HCT116 (cell line): ENCODE measurements at places on chromosomes 1 and 21.

DNA sequence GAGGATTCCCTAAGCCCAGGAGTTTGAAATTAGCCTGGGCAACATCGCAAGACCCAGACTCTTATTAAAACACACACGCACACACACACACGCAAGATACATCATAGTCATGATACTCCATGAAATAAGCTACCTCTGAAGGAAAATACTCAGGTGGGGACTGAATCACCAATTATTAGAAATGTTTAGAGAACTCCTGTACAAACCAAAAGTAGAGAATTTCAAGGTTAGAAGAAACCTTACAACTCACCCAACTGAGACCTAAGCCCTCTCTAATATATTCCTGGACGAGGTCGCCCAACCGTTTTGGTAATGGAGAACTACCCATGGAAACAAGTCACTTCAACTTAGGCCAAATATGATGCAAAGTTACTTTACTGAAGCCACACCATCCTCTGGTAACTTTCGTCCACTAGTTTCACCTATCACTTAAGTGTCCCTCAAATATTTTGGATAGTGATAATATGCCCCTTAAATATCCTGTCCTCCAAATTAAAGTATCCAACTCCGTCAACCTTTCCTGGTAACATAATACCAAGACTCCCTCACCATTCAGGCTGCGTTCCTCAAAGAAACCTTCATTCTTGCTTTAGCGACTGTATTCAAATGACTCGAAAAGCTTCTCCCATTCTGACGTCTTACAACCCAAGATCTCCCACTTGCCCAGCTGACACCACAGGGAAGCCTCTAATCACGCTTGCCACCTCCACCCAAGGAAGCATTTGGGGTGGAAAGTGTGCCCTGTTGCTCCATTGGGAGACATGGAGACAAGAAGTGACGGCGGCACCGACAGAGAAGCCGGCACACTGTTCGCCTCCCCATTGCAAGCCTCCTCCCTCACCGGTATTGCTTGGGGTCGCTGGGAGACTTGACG, 856 bp downstream of the NRDC start:
- DNase-seq: no peak

DNA sequence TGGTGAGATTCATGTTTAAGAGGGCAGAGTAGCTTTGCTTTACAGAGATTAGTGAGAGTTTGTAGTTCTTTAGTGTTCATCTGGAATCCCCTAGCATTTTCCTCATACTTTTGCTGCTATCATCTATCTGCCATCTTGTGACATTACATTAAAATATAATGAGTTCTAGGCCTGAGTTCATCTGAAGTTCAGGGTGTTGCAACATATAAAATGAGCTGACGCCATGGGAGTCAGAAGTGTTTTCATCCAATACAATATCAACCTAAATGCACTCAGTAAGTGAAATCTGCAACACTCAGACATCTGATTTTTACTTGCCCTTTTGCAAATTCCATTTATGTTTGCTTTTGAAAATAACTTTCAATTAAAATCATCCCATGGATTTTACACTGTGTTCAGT, 153.8 kb downstream of the NTNG1 start:
- no peak for DNase-seq

DNA sequence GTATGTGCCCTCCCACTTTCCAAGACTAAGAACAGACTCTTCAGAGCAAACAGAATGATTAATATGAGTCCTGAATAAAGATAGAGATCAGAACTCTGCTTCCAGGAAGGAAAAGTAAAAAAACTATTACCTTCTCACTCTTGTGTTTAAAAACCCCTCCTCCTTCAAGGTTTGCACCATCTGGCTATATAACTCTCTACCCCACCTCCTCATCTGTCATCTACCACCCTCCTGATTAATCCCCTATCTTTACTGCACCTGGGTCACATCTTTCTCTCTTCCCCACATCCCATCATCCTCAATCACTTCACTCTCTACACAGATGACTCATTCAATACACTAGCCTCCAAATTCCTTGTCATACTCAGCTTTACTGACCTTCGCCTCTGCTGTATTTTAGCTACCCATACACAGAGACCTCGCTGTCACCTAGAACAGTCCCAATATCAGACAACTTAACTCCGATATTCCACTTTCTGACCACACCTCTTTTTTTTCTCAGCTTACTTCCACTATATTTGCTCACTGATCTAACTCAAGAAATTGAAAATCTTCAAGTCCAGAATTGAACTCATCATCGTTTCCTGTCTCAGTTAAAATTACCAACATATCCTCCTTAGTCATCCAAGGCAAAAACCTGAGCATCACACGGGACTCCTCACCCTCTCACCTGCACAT, 3.7 kb downstream of the SCMH1 start:
- no peak for DNase-seq

DNA sequence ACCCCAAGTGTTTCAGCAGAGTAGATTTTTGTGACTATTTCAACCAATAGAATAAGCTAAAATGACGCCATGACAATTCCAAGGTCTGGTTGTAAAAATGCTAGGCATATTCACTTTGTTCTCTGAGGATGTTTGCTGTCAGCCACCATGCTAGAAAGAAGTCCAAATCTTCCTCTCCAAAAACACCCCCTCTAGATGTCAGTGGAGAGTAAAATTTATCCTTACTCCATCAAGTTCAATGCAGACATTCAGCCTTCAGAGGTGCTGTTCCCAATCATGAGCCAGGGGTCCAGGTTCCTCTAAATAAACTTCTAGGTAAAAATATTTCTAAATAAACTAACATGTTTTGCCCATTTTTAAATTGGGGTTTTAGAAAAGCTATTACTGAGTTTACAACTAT, 395.4 kb upstream of the ADAMTS5 start:
- DNase-seq: no peak

GRCh38 chr1:11529330-11529729, 50.4 kb downstream of the DISP3 start:
- DNase-seq: no peak

- DNase-seq: no peak
Observed at GRCh38 chr1:25120281-25120680, 112.0 kb downstream of the SYF2 start.

DNA sequence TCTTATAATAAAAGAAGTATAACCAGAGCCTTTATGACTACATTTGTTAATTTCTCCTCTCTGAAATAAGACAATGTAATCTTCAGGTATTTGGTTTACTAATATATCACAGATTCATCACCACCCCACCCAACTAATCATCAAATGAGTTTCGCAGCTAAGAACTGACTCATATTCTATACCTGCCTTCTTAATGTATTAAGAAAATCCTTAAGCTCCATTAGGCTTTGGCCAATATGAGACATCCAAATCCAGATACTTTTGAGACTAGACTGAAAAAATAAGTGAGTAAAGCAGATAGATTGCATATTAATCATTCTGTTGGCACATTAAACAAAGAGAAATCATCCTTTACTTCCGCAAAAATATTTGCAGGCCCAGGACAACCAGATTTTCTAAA, 18.7 kb upstream of the FMO2 start:
- DNase-seq: no peak

- DNase-seq: no peak
Observed at GRCh38 chr1:1084372-1085170, 10.5 kb upstream of the RNF223 start.

GRCh38 chr1:25811384-25812082, 8.2 kb upstream of the MTFR1L start:
- DNase-seq: no peak

DNA sequence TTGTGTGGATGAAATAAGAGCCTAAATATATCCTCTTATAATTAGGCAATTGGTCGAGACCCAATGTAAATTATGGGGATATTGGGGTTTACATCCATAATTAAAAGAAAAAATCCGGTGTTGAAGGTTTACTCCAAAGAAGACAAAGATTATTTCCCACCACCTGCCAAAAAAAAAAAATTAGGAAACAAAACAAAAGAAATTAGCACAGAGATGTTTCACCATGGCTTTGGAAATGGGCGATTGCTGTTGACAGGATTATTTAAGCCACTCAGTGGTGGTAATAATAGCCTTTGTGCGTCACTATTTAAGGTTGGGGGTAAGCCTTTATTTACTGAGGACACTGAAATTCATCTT, 585 bp upstream of the GLRX2 start:
- DNase-seq: no peak

DNA sequence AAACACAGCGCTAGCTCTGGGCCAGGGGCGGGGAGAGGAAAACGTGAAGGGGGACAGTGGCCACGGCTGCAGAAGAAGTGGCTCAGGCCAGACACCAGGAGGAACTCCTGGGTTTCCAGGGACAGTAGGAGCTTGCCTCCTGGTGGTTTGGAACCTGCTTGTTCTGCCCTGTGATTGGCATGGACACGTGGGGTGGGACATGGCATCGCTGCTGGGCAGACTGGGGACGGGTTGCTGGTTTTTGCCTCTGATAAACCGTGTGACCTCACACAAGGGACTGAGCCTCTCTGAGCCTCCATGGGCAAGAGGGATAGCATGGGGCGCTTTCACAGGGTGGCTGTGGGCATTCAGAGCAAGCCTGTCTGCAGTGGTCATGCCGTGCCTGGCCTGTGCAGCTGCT, 7.5 kb upstream of the PLCH2 start:
- no peak for DNase-seq

DNA sequence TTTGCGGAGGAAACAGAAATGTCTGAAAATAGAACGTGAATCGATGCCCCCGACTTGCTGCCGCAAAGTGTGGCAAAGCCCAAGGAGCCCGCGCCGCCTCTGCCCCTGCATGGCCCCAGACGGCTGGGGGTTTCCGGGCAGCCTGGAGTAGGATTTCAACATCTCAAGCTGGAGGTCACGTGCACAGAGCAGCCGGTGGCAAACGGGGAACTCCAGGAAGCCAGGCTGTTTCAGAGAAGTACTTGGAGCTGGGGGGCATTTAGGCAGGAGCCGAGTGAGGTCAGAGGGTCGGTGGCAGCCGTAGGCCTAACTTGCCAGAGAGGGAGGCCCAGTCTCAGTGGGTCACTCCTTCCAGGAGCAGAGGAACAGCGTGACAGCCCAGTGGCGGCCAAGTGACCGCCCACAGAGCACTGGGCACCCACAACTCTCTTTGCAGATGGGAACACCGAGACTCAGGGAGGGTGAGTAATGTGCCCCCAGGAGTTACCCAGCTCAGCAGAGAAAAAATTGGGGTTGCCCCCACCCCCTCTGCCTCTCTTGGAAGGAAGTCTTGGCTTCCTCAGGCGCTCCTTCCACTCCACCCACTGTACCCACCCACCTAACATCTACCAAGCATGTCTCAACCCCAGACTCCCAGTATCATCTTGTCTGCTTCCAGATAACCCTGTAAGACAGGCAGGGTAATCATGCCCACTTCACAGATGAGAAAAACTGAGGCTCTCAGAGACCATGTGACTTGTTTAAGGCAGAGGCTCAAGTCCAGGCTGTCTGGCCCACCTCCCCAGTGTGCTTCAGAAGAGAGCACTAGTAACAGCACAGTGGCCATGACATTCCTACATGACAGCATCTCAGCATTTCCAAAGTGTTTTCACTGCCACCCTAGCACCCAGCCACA, 179.4 kb downstream of the HIVEP3 start:
- DNase-seq: no peak

- no peak for DNase-seq
Observed at GRCh38 chr1:213179784-213180183, 128.7 kb downstream of the RPS6KC1 start.

- no peak for DNase-seq
Observed at GRCh38 chr21:21085206-21085605, 87.0 kb downstream of the NCAM2 start.

- no peak for DNase-seq
Observed at GRCh38 chr1:67741736-67742135, 56.7 kb downstream of the GADD45A start.

DNA sequence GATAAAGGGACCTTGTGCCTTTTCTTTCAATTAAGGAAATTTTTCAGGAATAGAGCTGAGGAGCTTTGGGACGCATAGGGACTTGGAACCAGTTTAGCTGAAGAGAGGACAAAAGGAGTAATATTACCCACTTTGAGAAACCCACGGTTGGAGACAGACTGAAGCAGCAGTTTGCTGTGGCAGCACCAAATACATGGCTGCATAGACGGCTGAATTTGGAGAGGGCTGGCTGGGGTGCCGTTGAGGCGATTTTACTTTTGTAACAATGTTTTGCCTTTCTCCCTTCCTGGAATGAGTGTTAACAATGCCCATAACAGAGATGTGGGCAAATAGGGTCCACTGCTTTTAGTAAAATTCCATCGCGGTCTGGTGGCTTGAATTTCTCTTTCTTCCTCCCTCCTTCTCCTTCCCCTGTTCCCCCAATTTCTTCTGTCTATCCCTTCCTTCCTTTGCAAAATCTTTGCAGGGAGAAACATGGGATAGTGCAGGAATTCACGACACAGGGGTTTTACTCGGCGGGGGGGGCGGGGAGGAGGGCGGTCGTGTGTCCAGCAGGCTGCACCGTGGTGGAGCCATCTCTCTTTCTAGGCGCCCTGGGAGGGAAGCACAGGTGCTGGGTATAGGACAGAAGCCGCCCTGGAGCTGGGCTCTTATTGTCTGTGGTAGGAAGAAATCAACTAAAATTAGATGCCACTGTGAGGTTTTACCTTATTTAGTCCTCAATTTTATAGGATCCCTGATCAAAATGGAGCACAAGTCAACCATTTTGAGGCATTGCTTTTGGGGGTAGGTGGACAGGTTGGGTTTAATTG, 6.8 kb downstream of the LHX4 start:
- DNase-seq: no peak

GRCh38 chr21:45182958-45183357, 104.7 kb downstream of the POFUT2 start:
- no peak for DNase-seq

DNA sequence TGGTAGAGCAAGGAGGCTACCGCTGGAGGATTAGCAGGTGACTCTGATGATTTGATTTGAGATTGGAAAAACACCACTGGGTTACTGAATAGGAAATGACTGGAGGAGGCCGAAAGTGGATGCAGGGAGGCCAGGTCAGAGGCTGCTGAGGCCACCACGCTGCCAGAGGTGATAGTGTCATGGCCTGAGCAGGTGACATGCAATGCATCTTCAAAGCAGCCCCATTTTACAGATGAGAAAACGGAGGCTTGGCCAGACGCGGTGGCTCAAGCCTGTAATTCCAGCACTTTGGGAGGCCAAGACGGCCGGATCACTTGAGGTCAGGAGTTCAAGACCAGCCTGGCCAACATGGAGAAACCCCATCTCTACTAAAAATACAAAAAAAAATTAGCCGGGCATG, 12.8 kb downstream of the C1orf167 start:
- DNase-seq: no peak

DNA sequence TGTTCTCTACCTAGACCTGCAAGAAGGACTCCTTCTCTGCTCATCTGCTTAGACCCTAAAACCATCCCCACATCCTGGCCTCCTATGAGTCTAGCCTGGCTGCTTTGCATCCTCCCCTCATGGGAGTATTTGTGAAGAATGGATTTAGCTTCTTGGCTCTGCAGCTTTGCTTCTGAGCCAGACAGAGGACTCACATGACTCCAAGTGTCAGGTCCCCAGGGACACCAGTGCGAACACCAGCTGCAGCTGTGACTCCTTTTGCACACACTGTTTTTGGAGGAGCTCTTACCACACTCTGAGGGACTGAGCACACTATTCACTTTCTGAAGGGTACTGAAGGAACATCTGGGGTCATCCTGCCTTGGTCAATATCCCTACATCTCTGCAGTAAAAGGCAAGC, 131.8 kb upstream of the SGIP1 start:
- no peak for DNase-seq

- no peak for DNase-seq
Observed at GRCh38 chr1:94418664-94419655, 771 bp downstream of the ABCD3 start.
